Cardiac septum (tissue), 1 donor: ENCODE measurements at places on chromosomes 5 and 9.

GRCh38 chr5:67303356-67303755, 106.8 kb upstream of the CD180 start:
- no peak for DNase-seq

- DNase-seq: no peak
Measured at GRCh38 chr5:58582019-58582802, 664 bp upstream of the RAB3C start.

DNA sequence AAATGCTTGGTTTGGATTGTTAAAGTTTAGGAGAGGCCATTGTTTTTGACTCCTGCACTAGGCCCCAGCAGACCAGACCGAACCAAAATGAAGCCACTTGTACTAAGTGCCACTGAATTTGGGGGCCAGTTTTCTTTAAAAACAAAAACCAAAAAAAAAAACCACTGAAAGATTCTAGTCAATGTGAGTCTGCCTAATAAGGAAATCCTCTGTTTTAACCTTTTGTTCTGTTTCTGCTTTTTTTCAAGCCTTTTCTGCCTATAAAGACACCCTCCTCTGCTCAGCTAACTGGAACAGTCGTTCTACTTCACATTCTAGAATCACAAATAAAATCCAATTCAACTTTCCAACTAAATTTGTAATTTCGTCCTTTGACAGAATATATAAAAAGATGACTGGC, 64.9 kb downstream of the SERINC5 start:
- DNase-seq: no peak

GRCh38 chr5:5009240-5009639, 130.9 kb upstream of the ADAMTS16 start:
- DNase-seq: no peak

GRCh38 chr9:131410044-131410491, 16.2 kb downstream of the PRRC2B start:
- DNase-seq: no peak

DNA sequence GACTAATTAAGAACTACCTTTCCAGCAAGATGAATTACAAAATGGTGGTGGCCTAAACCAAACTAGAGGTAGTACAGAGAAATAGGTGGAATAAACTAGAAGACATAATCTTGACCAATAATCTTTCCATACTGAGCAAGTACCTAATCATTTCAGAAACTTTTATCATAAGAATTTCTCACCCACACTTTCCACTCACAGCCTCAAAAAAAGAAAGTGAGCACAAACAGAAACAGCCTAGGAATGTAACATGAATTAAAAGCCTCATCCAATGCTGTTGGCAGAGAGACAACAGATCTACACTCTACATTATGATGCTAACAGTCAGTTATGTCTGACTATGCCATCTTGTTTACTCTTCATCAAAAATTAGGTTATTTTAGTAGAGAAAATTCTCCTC, 1.3 kb downstream of the RNF38 start:
- DNase-seq: no peak
